ENCODE measurements at places on chromosomes 11 and 22.

- DNase-seq: no peak
- H3K4me1 ChIP-seq: no peaks in the 10 kb centered on the region
- no peak overlapping the region for H3K4me3 ChIP-seq
- H3K36me3 ChIP-seq: no peaks in the 10 kb centered on the region
These were observed 3.4 kb upstream of the NXPE1 start for GRCh38 chr11:114563077-114563476.

- H3K27ac ChIP-seq: peak overlapping the region; percentile 52
- H3K27me3 ChIP-seq: no peaks in the 10 kb centered on the region
- DNase-seq: no peak
- H3K4me3 ChIP-seq: no peak overlapping the region
These were observed 113.0 kb downstream of the ATXN10 start for GRCh38 chr22:45784357-45785277.

- no peak overlapping the region for H3K4me3 ChIP-seq
- H3K4me1 ChIP-seq: no peaks in the 10 kb centered on the region
- no peak overlapping the region for H3K27ac ChIP-seq
These were observed 267.8 kb downstream of the TBC1D22A start for GRCh38 chr22:47030143-47030661.

DNA sequence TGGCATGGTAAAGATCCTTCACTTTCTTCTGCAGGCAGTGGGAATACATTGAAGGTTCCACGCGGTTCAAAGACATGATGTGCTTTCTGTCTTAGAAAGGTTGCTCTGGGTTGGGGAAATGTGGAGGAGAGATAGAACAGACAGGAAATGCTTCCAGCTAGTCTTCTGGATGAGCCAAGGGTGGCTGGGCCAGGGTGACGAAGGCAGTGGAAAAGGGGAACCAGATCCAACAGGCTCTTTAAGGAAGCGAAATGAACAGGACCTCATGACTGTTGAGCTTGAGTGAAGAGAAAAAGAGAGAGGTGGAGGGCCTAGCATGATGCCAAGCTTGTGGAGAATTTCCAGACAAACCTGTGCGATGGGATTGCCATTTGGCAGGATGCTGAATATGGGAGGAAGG lies 56.4 kb upstream of the LMO1 start:
- H3K36me3 ChIP-seq: no peaks in the 10 kb centered on the region
- no peak overlapping the region for H3K4me3 ChIP-seq
- no peak overlapping the region for H3K27ac ChIP-seq
- no peaks in the 10 kb centered on the region for H3K27me3 ChIP-seq
- no peaks in the 10 kb centered on the region for H3K4me1 ChIP-seq
- DNase-seq: no peak

- H3K27ac ChIP-seq: no peak overlapping the region
- H3K4me3 ChIP-seq: no peak overlapping the region
These were observed 8.7 kb upstream of the PIWIL4 start for GRCh38 chr11:94558468-94558867.

- no peaks in the 10 kb centered on the region for H3K36me3 ChIP-seq
- H3K4me3 ChIP-seq: no peak overlapping the region
- no peaks in the 10 kb centered on the region for H3K27me3 ChIP-seq
- H3K4me1 ChIP-seq: no peaks in the 10 kb centered on the region
These were observed 44.2 kb downstream of the CCDC81 start for GRCh38 chr11:86418917-86419316.

GRCh38 chr11:19938866-19939265 lies 221.4 kb downstream of the DBX1 start:
- H3K4me3 ChIP-seq: no peak overlapping the region
- DNase-seq: no peak
- no peaks in the 10 kb centered on the region for H3K27me3 ChIP-seq
- H3K4me1 ChIP-seq: no peaks in the 10 kb centered on the region

DNA sequence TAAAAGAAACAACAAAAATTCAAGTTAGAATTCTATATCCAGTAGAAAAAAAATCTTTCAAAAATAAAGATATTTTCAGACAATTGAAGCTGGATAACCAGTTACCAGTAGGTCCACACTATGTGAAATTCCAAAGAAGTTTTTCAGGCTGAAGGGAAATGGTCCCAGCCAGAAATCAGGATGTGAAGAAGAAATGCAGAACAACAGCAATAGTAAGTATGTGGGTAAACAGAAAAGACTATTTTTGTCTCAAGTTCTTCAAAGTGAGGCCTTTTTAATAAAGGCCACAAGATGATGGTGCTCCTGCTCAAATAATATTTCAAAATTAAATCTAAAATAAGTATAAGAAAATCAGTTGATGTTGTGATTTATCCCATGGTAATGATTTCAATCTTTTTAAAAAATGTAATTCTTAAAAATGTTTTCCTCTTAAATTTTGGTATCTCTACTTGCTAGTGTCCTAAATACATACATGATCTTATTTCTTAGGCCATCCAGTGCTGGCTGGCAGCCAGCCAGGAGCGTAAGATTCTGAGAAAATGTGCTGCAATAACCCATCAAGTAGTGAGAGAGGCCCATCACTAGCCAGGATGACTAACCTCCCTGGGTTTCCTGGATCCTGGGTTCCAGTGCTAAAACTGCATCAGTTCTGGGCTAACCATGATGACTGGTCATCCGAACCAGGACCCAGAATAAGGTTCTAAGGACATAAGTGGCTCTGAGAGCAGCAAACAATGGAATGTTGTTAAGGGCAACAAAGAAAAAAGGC lies 15.6 kb upstream of the UCP3 start:
- H3K27me3 ChIP-seq: no peaks in the 10 kb centered on the region
- H3K4me1 ChIP-seq: peaks cover 26% of the 10 kb centered on the region
- H3K36me3 ChIP-seq: no peaks in the 10 kb centered on the region
- H3K27ac ChIP-seq: no peak overlapping the region
- H3K4me3 ChIP-seq: no peak overlapping the region

DNA sequence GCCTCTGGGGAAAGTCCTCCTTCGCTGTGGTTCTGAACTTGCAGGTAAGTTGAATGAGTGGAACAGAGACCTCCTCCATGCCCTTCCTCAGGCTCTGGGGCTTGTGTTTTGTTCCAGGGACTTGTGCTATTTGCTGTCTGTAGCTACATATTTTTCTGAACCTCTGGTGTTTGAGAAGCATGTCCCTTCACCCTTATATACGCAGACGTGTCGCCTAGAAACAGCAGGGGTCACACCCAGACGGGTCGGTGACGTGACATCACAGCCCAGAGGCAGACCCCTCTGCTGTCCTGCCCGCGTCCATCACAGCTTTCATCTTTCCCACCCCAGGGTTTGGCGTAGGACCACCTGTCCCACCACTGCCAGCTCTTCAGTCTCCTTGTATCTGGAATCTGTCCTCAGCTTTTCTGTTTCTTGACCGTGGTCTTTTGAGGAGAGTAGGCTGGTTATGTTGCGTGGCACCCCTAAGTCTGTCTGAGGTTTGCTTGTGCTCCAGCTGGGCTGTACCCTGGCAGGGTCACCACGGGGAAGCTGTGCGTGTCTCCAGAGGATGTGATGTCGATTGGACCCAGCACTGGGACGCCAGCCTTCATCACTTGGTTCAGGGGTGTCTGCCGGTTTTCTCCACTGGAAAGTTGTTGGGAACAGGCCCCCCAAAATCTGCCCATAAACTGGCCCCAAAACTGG lies 13.4 kb upstream of the MUC5B start:
- no peak overlapping the region for H3K4me3 ChIP-seq
- DNase-seq: no peak
- H3K4me1 ChIP-seq: no peaks in the 10 kb centered on the region
- H3K27ac ChIP-seq: no peak overlapping the region

- H3K4me1 ChIP-seq: no peaks in the 10 kb centered on the region
- no peak overlapping the region for H3K27ac ChIP-seq
- H3K36me3 ChIP-seq: no peaks in the 10 kb centered on the region
- H3K27me3 ChIP-seq: peaks cover 12% of the 10 kb centered on the region
- peak; percentile 6 for DNase-seq
These were observed 90.0 kb downstream of the CDKN1C start for GRCh38 chr11:2795491-2795991.

GRCh38 chr22:30742291-30743256 lies 47.9 kb downstream of the OSBP2 start:
- H3K27me3 ChIP-seq: no peaks in the 10 kb centered on the region
- no peak for DNase-seq
- no peaks in the 10 kb centered on the region for H3K4me1 ChIP-seq
- no peaks in the 10 kb centered on the region for H3K36me3 ChIP-seq
- H3K4me3 ChIP-seq: no peak overlapping the region
- no peak overlapping the region for H3K27ac ChIP-seq

DNA sequence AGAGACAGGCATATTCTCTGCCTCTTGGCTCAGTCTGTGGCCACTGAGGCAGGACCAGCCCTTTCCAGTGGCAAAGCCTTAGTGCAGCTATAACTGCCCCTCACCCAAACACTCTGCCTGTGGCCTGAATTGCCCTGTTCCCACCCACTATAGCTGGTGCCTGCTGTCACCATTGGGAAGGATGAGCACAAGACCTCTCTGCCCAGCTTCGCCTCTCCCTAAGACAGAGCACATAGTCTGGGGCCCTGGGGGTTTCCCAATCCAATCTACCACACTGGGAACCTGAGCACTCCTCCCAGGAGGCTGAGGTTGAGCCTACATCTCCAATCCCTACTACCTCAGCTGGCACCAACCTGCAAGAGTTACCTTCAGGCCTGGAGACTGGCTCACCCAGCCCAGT lies 670.4 kb downstream of the JRKL start:
- DNase-seq: no peak
- no peak overlapping the region for H3K4me3 ChIP-seq
- no peaks in the 10 kb centered on the region for H3K36me3 ChIP-seq
- no peaks in the 10 kb centered on the region for H3K4me1 ChIP-seq
- H3K27ac ChIP-seq: no peak overlapping the region
- H3K27me3 ChIP-seq: no peaks in the 10 kb centered on the region

DNA sequence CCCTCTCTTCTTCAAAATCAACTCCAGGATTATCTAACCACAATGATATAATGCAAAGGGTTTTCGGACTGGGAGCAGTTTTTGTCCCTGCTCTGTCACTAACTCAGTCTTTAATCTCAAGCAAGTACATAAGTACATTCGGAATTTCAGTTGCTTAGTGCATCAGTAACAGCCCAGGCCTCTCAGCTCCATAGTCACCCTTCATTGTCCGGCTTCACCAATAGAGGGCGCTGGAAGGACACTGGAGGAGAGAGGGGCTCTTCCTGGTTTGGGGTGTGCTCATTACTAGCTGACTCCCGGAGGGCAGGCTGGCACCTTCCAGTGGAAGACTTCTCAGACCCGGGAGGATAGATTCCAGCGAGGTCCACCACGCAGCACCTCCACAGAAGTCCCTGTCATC lies 90.4 kb upstream of the PDGFD start:
- no peak overlapping the region for H3K27ac ChIP-seq
- no peaks in the 10 kb centered on the region for H3K27me3 ChIP-seq
- H3K36me3 ChIP-seq: no peaks in the 10 kb centered on the region
- no peaks in the 10 kb centered on the region for H3K4me1 ChIP-seq

GRCh38 chr11:3092603-3093141 lies 35.4 kb upstream of the CARS1 start:
- no peaks in the 10 kb centered on the region for H3K36me3 ChIP-seq
- no peak overlapping the region for H3K27ac ChIP-seq
- H3K4me1 ChIP-seq: peaks cover 6% of the 10 kb centered on the region

GRCh38 chr22:39908136-39908535 lies 7.3 kb downstream of the GRAP2 start:
- no peaks in the 10 kb centered on the region for H3K4me1 ChIP-seq
- no peak overlapping the region for H3K4me3 ChIP-seq
- H3K36me3 ChIP-seq: no peaks in the 10 kb centered on the region
- H3K27ac ChIP-seq: no peak overlapping the region
- no peak for DNase-seq

- no peaks in the 10 kb centered on the region for H3K4me1 ChIP-seq
- H3K4me3 ChIP-seq: no peak overlapping the region
- DNase-seq: no peak
- no peaks in the 10 kb centered on the region for H3K36me3 ChIP-seq
- H3K27ac ChIP-seq: no peak overlapping the region
These were observed 541.4 kb upstream of the CCDC90B start for GRCh38 chr11:83827520-83827919.

GRCh38 chr11:110187731-110188130 lies 94.5 kb downstream of the ZC3H12C start:
- H3K27me3 ChIP-seq: no peaks in the 10 kb centered on the region
- no peaks in the 10 kb centered on the region for H3K36me3 ChIP-seq
- no peak overlapping the region for H3K4me3 ChIP-seq
- no peak overlapping the region for H3K27ac ChIP-seq

DNA sequence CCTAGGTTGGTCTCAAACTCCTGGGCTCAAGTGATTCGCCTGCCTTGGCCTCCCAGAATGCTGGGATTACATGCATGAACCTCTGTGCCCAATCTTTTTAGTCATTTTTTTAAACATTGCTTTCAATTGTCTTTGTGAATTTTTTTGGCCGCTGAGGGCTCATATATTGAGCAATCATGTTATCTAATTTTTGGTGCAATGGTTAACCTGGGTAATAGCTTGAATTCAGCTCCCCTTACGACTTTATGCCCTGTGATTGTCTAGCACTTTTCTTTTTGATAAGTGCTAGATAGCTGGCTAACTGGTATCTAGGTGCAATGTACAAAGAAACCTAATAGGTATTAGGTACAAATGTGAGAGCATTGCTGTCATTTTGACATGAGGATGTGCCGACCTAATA lies 35.3 kb upstream of the CAT start:
- H3K36me3 ChIP-seq: no peaks in the 10 kb centered on the region
- H3K4me3 ChIP-seq: no peak overlapping the region
- no peak overlapping the region for H3K27ac ChIP-seq
- H3K27me3 ChIP-seq: no peaks in the 10 kb centered on the region

GRCh38 chr11:34536056-34536455 lies 22.5 kb upstream of the ELF5 start:
- DNase-seq: no peak
- no peaks in the 10 kb centered on the region for H3K4me1 ChIP-seq
- no peak overlapping the region for H3K27ac ChIP-seq
- H3K27me3 ChIP-seq: peaks cover 8% of the 10 kb centered on the region
- H3K4me3 ChIP-seq: no peak overlapping the region
- no peaks in the 10 kb centered on the region for H3K36me3 ChIP-seq

GRCh38 chr11:131449036-131450019 lies 78.9 kb downstream of the NTM start:
- H3K27ac ChIP-seq: no peak overlapping the region
- H3K36me3 ChIP-seq: no peaks in the 10 kb centered on the region
- H3K4me1 ChIP-seq: no peaks in the 10 kb centered on the region

- H3K4me3 ChIP-seq: no peak overlapping the region
- H3K36me3 ChIP-seq: no peaks in the 10 kb centered on the region
- DNase-seq: no peak
- no peak overlapping the region for H3K27ac ChIP-seq
These were observed 749.9 kb downstream of the METTL15 start for GRCh38 chr11:28858076-28858475.

- no peak overlapping the region for H3K4me3 ChIP-seq
- no peaks in the 10 kb centered on the region for H3K4me1 ChIP-seq
- no peaks in the 10 kb centered on the region for H3K27me3 ChIP-seq
- H3K36me3 ChIP-seq: no peaks in the 10 kb centered on the region
- no peak overlapping the region for H3K27ac ChIP-seq
These were observed 34.3 kb downstream of the IZUMO1R start for GRCh38 chr11:94338651-94339050.

DNA sequence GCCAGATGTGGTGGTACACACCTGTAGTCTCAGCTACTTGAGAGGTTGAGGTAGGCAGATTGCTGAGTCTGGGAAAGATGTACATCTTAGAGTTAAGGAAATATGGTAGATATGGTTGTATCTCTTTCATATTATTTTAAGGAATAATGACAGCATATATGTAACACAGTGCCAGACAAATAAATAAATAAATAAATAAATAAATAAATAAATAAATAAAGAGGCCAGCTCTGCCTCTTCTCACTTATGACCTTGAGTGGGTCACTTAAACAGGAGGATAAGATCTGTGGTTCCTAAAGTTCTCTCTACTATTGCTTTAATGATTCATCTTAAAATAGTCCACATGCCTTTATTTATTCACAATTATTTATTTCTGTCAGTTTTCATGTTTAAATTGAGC lies 890.9 kb upstream of the TENM4 start:
- H3K27me3 ChIP-seq: no peaks in the 10 kb centered on the region
- H3K4me1 ChIP-seq: no peaks in the 10 kb centered on the region
- no peak overlapping the region for H3K27ac ChIP-seq
- no peak overlapping the region for H3K4me3 ChIP-seq
